AG09319 (cell line): ENCODE measurements at places on chromosomes 16 and 17.

DNA sequence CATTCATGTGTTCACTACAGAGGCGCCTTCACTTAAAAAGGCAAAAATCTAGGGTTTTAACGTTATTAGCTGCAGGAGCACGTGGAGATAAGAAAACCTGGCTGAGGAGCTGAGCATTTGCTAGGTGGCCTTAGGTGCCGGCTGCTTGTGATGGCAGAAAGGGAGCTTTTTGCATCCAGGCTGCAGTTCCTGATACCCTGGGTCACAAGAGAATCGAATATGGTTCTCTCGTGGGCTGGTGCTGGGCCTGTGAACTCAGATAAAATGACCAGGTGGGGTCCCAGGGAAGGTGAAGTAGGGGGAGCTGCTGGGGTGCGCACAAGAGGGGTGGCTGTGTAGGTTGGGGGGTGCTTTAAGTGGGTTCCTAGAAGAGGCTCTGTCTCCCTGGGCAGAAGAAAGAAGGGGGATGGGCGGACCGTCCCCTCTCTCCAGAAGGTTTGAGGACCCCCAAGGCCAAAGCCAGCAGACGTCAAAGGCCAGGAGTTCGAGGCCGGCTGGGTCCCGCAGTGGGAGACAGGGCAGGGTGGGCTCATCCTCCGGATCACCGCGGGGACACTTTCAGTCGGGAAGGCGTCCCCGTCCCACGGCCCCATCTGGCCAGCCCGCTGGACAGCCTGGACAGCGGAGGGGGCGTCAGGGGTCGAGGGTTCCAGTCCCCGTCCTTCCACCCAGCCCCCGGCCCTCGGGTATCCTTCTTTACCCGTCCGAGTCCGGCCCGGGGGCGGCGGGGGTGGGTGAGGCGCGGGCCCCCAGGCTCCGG lies 740 bp upstream of the CMIP start:
- no peak for DNase-seq

GRCh38 chr16:11780991-11781680 lies 15.9 kb downstream of the ZC3H7A start:
- DNase-seq: no peak

DNA sequence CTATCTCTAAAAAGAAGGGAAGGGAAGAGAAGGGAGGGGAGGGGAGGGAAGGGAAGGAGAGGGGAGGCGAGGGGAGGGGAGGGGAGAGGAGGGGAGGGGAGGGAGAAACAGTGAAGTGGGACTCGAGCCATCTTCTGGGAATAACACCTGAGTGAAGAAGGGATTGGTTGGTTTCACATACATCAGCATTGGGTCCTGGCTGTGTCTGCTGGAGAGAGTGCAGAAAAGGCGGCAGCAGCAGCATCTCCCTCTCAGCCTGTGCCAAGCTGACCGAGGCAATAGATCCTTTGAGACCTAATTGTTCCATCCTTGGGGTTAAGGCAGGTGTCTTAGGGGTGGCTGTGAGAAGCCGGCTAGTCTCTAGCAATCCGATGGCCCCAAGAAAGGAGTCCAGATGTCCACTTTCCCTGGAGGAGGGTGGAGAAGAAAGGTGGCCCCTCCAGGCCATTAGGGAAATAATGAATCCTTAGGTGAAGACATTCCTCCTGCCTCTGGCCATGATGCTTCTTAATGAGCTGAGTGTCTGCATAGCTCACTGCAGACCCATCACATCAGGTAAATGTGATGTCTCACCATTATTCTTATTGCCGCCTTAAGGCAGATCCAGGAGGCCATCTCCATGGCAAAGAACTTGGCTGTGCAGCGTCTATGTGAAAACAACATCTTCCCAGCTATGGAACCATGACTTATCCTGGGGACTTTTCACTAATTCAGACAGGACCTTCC lies 71.6 kb downstream of the WIPI1 start:
- DNase-seq: no peak

DNA sequence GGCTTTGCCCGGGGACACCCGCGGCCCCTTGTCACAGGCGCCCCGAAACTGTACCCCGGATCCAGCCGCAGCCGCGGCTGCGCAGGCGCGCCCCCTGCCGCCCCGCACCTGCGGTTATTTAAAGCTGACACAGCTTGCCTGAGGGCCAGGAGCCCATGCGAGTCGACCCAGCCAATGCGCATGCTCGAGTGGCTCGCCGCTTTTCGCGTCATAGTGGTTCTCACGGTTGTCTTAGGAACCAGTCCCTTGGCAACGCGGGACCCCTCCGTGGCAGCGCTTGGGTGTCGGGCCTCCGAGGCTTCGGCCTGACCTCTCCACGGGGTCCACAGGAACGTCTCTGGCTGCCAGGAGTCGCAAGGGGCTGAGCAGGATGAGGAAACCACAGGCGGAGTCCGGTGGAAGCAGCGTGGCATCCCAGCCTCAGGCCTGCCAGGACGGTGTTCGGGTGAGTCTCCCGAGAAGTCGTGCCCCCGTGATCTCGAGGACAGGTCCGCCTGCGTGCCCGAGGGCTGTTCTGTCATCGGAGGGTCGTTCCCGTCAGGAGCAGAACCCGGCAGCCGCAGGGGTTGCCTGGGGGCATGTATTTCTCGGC lies 716.9 kb downstream of the KCNJ18 start:
- no peak for DNase-seq

DNA sequence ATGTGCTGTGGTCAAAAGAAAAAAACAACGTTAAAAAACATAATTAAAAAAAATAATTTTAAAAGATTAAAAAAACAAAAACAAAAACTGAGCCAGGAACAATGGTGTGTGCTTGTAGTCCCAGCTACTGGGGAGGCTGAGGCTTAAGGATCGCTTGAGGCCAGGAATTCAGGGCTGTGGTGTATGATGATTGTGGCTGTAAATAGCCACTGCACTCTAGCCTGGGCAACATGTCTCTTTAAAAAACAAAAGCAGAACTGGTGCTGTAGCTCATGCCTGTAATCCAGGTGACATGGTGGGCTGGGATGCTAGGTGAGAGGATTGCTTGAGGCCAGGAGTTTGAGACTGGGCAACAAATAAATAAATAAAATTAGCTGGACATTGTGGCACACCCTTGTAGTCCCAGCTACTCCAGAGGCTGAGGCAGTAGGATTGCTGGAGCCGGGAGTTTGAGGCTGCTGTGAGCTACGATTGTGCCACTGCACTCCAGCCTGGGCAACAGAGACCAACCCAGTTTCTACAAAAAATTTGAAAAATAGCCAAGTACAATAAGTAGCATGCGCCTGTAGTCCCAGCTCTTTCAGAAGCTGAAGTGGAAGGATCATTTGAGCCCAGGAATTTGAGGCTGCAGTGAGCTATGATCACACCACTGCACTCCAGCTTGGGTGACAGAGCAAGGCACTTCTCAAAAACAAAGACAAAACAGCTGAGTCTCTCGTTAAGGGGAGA lies 43.6 kb downstream of the NFATC3 start:
- peak; percentile 11 for DNase-seq

DNA sequence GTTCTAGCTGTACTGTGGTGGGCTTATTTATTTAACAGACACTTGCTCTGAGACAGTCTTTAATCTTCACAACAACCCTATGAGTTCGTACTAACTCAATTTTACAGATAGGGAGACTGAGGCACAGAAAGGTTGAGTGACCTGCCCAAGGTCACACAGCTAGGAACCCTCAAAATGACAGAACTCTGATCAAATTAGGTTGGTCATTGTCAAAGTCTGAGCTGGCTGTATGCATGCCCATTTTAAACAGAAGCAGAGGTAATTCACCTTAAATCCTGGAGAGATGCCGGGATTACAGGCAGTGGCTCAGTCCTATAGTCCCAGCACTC lies 24.9 kb downstream of the LAT start:
- DNase-seq: no peak

- DNase-seq: no peak
Measured at GRCh38 chr16:25553711-25554436, 137.9 kb upstream of the HS3ST4 start.

DNA sequence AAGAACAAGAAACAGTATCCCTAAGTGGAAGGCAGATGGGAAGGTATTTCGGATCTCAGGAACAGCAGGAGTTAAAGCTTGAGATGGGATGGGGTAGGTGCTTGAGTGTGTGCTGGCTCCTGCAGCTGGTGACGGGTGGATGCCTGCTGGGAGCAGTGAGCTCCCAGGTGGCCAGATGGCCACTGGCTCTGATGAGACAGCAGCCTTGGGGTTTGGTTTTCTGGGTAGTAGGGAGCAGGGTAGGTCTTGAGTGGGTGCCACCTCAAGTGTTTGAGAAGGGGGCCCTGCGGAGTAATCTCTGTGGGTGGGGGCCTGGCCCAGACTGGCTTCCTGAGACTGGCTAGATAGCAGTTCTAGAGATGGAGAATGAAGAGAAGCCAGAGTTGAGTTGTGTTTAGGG lies 10.3 kb downstream of the EPN2 start:
- DNase-seq: no peak

DNA sequence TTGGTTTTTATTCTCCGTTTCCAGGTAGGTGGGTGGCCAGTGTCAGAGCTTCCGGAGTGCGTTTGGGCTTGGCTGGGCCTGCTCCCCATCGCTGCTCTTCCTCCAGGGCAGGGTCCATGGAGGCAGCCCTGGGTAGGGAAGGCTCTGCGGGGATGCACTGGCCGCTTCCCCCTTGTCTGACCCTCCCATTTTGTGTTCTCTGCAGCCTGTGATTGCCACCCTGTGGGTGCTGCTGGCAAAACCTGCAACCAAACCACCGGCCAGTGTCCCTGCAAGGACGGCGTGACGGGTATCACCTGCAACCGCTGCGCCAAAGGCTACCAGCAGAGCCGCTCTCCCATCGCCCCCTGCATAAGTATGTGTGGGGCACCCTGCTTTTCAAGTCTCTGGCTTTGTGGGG lies 158.3 kb downstream of the NTN1 start:
- no peak for DNase-seq

DNA sequence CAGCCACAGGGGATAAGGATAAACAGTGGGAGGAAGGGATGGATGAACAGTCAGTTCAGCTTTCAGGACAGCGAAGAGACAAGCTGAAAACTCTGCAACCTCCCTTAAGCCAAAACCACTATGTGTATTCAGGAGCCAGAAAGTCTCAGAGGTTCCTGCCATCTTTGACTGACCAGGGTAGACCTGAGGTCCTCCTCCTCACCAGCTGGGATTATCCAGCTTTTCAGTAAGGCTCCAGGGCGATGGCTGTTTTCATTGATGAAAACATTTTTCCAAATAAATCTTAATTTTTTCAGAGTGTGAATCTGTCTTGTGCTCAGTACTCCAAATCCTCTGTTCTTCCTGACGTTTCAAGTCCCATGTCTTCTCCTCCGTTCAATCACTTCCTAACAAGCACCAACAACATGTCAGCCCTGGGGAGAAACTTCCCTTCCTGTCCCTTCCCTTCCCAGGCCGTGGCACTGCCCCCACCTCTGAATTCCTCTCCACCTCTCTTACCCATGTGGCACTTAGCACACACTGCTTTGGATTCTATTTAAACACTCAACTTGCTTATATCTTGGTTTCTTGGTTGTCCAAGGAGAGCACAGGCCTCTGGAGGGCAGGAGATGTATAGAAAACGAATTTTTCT lies 5.2 kb downstream of the HSDL1 start:
- no peak for DNase-seq
